ENCODE measurements at places on chromosomes 1 and 21.

- no peak for DNase-seq
Observed at GRCh38 chr1:168811176-168811575, 82.2 kb upstream of the DPT start.

DNA sequence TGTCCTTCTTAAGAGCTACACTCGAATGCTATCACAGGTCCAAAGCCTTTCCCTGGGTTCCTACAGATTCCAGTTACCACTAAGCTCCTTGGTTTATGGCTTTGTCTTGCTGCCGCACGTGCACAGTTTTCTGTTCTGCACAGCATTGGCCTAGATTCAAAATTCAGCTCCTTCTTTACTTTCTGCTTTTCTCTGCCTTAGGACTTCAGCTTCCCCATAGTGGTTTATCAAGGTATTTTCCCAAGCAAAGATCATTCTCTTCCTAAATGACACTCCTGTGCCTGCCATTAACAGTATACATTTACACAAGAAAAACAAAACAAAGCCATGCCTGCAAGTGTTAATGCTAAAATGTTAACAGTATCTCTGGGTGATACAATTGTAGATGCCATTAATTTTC, 41.8 kb downstream of the PTPRU start:
- no peak for DNase-seq

DNA sequence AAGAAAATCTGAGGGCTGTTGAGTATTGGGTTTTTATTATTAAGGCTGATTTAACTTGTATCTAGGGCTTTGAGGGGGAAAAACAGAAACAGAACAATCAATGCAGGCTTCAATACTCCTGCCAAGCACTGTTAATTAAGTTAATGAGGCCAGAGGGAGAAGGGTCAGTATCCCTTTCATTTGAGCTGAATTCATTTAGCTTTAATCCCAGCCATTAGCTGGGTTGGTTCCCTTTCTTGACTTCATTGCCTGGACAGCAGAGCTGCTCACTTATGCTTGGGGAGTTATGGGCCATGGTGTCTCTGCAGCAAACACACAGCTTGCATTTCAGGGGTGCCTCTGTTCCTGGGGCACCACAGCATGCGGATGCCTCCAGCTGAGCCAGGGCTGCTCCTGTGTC, 16.3 kb downstream of the TLR5 start:
- no peak for DNase-seq

DNA sequence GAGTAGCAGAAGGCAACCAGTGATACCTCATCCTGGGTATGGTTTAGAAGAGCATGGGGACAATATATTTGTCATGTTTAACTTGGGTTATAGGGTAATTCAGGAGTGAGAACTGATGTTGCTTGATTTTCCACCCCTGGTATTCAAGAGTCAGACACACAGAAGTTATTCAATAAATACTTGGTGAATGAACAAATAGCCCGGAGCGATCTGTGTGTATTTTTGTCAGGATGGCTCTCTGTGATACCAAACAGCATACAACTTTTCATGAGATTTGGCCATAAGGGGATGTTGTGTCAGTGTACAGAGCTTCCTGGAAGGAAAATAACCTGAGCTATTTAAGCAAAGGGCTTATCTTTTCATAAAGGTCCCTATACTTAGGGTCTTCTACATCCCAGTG, 270.2 kb upstream of the C1orf87 start:
- DNase-seq, result no peak

DNA sequence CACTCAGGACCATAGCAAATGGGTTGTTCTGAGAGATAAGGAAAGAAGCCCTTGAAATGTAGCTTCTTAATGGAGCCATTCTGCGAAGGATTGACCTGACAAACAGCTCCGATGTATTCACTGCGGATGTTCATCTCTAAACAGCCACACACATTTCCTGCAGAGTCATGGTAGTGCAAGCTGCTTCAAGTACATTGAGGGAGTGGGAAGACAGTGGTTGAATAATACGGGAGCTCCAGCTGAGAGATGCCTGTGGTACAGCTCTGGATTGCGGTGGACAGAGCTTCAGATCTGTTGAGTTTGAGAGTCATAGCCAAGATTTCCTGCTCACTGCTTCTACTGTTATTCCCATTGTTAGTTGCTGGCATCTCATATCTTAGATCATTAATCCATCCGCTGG, 86.6 kb downstream of the ZBTB18 start:
- peak; percentile 45 for DNase-seq

GRCh38 chr1:193629875-193630274, 443.5 kb upstream of the B3GALT2 start:
- DNase-seq, result peak; percentile 59

- DNase-seq, result peak; percentile 41
Observed at GRCh38 chr21:43956670-43957035, 55.5 kb upstream of the TRAPPC10 start.

- peak; percentile 84 for DNase-seq
Observed at GRCh38 chr1:27816921-27817630, 13.5 kb upstream of the PPP1R8 start.

- no peak for DNase-seq
Observed at GRCh38 chr21:42942244-42942643, 16.8 kb upstream of the ERVH48-1 start.

- DNase-seq, result no peak
Observed at GRCh38 chr1:162233066-162233465, 143.6 kb downstream of the SPATA46 start.

GRCh38 chr21:42260121-42260520, 41.2 kb downstream of the ABCG1 start:
- no peak for DNase-seq

DNA sequence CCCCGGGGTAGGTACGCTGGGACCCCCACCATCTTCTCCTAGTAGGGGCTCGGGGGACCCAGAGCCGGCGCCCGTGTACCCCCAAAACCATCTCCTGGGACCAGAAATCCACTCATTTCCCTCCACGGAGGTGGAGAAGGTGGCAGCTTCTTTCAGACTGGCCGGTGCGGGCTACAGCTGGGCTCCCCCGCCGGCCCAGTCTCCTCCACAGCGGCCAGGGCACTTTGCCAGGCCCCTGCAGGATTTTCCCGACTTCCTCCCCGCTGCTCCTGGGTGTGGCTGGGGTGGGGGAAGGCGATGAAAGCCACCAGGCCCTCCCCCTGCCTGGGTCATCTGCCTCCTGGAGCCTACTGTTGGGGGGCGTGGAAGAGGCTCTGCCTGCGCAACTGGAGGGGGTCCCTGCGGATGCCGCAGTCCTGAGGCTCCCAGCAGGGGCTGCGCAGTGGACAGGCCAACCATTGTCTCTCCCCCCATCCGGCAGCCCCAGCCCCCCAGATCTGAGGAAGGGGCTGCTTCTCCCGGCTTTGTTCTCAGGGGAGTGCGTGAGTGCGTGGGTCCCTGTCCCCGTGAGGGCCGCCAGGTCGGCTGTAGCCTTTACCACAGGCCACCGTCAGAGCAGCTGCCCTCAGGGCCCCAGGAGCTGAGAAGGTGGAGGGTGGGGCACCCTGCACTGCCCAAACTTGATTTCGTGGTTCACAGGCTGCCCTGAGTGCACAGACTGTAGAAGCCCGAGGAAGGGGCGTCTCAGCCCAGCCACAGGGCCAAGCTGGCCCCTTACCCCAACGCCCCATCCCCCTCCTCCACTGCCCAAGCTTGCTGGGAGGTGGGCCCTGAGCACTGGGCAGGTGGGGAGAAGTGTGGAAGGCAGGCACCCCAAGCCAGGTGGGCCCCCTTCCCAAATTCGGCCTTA, 1.3 kb downstream of the AGRN start:
- DNase-seq, result peak; percentile 87

DNA sequence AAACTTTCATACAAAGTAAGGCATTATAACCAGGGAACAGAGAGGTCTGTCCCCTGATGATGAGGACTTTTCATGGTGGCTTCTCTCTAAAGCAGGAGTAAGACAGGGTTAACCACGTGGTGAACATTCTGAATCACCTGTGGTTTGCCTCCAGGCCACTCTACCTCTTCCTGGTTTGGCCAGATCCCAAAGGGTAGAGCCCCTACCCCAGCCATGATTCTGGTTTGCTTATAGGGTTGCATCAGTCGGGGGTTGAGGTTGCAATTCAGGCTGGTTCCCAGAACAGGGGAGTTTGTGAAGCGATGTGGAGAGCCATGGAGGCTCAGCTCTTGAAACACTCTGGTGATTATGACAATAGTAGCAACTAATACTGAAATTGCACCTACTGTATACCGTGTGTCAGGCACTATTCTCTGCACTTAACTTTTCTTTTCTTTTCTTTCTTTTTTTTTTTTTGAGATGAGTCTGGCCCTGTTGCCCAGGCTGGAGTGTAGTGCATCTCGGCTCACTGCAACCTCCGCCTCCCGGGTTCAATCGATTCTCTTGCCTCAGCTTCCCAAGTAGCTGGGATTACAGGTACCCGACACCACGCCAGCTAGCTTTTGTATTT, 8.3 kb downstream of the CNR2 start:
- no peak for DNase-seq

GRCh38 chr1:25135909-25136308, 96.4 kb downstream of the SYF2 start:
- no peak for DNase-seq

GRCh38 chr1:44389437-44389836, 15.6 kb upstream of the RNF220 start:
- DNase-seq, result no peak

- no peak for DNase-seq
Observed at GRCh38 chr1:43395523-43395922, 5.8 kb downstream of the SZT2 start.

DNA sequence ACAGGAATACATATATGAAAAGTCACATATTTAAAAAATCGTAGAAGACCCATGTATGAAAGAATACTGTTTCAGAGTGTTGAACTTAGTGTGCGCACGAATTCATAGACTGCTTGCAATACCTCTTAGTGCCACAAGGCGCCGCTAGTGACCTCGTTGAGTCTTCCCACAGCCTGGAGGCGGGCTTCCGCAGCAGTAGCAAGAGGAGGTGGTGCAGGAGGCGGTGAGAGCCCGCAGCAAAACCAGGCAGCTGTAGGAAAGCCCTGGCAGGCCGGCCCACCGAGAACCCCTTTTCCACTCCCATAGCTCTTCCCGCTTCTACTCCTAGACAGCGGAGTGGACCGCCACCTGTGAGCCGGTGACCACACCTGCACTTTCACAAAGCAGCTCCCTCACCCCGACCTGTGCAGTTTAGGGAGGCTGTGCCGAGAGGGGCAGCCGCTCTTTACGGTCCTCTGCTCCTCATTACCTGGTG, 23.5 kb downstream of the MTARC1 start:
- peak; percentile 80 for DNase-seq

DNA sequence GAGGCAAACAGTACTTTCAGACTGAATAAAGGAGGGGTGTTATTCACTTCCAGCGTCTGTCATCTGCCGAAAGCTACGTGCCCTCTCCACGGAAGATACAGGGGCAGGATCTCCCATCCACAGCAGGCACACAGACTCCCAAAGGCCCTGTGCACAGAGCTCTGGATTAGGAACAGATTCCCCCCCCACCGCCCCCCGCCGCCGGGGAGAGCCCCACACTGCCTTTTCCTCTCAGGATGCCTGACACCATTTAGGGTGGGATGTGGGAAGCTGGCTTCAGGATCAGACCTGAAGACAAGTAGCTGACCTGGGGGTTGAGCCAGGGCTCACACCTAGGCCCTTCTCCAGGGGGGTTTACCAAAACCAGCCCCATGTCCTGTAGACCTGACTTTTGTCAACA, 8.4 kb upstream of the TCP10L start:
- no peak for DNase-seq

- DNase-seq, result peak; percentile 90
Observed at GRCh38 chr21:42991992-42992740, 17.8 kb downstream of the PKNOX1 start.

DNA sequence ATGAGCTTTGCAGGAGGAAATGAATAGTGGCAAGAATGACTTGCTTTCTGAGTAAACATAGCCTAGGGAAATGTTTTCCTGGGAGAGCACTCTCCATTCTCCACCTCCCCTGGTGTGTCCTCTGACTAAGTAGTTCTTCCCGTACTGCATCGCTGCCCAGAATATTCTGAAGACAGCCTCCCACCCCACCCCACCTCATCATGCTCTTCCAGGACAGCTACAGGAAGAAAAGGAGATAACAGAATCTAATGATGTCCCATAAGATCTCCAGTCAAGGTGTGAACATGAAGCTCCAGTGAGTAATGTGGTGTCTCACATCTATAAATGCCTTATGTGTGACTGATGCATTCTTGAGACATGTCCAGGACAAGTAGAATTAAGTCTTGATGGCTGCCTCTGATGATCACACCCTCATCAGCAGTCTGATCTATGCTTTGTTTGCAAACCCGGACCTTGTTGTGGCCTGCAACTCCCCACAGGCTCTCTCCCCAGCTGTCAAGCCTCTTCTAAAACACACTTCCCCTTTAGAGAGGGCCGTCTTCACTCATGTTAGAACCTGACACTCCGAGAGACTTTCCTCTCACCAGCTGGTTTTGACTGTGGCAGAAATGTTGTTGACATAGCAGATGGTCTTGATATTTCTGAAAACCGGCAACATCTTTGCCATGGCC, 183.0 kb downstream of the CYYR1 start:
- peak; percentile 94 for DNase-seq

GRCh38 chr1:42420121-42420520, 35.7 kb downstream of the ZMYND12 start:
- no peak for DNase-seq

GRCh38 chr1:93567255-93567918, 114.2 kb downstream of the BCAR3 start:
- DNase-seq, result peak; percentile 92

DNA sequence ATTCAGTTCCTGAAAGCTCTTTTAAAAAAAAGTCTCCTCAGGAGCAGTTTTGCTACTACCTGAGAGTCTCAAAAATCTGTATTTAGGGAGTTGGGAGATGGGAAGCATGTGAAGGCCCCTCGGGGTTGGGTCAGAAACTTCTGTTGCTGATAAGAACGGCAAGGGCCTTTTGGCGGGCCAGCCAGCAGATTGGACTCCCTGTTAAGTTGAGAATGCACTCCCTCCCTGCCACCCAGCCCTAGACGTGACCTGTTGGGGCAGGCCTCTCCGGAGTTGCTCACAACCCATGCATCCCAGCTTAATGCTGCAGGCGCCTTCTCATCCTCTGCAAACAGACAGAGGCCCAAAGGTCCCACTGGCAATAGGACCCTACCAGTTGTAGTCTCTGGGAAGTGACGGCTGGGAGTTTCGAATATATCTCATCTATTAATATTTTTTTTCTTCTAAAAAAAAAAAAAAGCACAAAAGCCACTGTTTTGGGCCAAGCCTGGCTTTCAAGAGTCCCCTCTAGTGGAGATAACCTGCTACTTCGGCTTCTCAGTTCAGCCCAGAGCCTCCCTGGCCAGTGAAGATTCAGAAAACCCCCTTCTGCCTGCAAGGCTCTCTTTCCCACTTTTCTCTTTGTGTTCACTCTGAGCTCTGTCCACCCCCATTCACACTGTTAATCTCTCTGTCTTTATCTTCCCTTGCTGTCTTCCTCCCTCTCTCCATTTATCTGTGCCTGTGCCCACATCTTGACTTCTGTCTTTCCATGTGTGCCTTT, 5.3 kb downstream of the PLXNA2 start:
- DNase-seq, result peak; percentile 59

Data from fibroblast of skin of right biceps (primary cell).